ENCODE measurements at places on chromosomes 2 and 18. TPM values are rescaled to one million over a fixed set of nuclear protein-coding genes. Genes with fewer than 3 reads are reported as not detected.

DNA sequence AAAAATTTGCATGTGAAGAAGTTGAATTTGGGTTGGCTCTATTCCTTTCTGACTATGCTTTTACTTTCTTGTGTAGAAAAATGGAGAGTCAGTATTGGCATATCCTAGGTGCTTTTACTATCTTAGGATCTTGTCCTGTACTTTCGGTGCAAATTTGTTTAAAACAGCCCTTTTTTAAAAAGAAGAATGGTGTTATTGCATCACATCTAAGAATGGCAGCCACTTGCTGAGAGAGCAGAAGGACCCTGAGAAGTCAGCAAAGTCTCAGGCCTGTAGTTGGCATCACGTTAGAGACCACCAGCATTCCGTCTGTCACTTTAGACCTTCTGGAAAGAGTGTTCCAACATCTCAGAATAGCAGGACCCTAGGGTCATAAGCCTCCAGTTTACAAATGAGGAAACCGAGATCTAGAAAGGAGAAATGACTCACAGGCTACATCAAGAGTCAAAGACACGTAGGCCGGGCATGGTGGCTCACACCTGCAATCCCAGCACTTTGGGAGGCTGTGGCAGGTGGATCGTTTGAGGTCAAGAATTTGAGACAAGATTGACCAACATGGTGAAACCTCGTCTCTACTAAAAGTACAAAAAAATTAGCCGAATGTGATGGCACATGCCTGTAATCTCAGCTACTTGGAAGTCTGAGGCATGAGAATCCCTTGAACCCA lies 42.5 kb downstream of the SPATS2L start:
- H3K27ac ChIP-seq, result no peak overlapping the region
- H3K4me3 ChIP-seq, result no peak overlapping the region
- no peaks in the 10 kb centered on the region for H3K27me3 ChIP-seq
- no peaks in the 10 kb centered on the region for H3K36me3 ChIP-seq

Gene GNAL
- 0.67 TPM for total RNA-seq

- H3K27ac ChIP-seq, result no peak overlapping the region
- H3K4me1 ChIP-seq, result no peaks in the 10 kb centered on the region
- no peak overlapping the region for H3K4me3 ChIP-seq
- no peaks in the 10 kb centered on the region for H3K27me3 ChIP-seq
- H3K36me3 ChIP-seq, result no peaks in the 10 kb centered on the region
These were observed 37.7 kb upstream of the CNGA3 start for GRCh38 chr2:98308532-98308931.

- H3K27me3 ChIP-seq, result peaks cover 11% of the 10 kb centered on the region
- DNase-seq, result no peak
- H3K36me3 ChIP-seq, result no peaks in the 10 kb centered on the region
- H3K27ac ChIP-seq, result no peak overlapping the region
These were observed 2.9 kb downstream of the TBR1 start for GRCh38 chr2:161418715-161419637.

GRCh38 chr18:8930990-8931616 lies 171.4 kb upstream of the NDUFV2 start:
- no peak overlapping the region for H3K27ac ChIP-seq
- H3K4me1 ChIP-seq, result no peaks in the 10 kb centered on the region
- no peak overlapping the region for H3K4me3 ChIP-seq
- no peak for DNase-seq
- H3K36me3 ChIP-seq, result no peaks in the 10 kb centered on the region

Gene DPYSL5
- not detected for total RNA-seq

Gene MAP2
- not detected for total RNA-seq

DNA sequence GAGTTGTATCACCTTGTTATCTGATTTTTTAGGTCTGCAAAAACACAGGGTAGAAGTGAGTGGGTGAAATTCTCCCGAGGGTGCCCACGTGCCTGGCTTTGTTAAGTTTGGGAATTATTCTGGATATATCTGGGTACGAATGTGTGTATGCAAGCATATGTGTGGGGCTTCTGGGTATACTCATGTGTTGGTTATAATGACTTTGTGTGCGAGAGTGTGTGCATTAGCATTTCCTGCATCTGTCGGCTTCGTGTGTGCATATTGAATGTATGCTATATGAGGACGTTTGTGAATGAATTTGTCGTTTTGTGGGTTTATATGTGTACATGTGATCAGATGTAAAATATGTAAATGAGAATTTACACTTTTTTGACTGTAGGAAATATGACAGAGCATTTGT lies 13.8 kb upstream of the DNAJC27 start:
- no peaks in the 10 kb centered on the region for H3K27me3 ChIP-seq
- DNase-seq, result no peak
- H3K4me1 ChIP-seq, result no peaks in the 10 kb centered on the region
- H3K4me3 ChIP-seq, result no peak overlapping the region

- H3K4me3 ChIP-seq, result no peak overlapping the region
- no peaks in the 10 kb centered on the region for H3K36me3 ChIP-seq
- no peak overlapping the region for H3K27ac ChIP-seq
- H3K27me3 ChIP-seq, result no peaks in the 10 kb centered on the region
- DNase-seq, result no peak
These were observed 8.5 kb upstream of the NFATC1 start for GRCh38 chr18:79387214-79387613.

GRCh38 chr2:69946351-69947324 lies 14.8 kb downstream of the ASPRV1 start:
- no peaks in the 10 kb centered on the region for H3K27me3 ChIP-seq
- peaks cover 17% of the 10 kb centered on the region for H3K4me1 ChIP-seq
- DNase-seq, result no peak
- no peak overlapping the region for H3K4me3 ChIP-seq

- no peaks in the 10 kb centered on the region for H3K27me3 ChIP-seq
- no peaks in the 10 kb centered on the region for H3K36me3 ChIP-seq
- H3K4me1 ChIP-seq, result no peaks in the 10 kb centered on the region
- DNase-seq, result no peak
- H3K4me3 ChIP-seq, result no peak overlapping the region
- no peak overlapping the region for H3K27ac ChIP-seq
These were observed 82.8 kb downstream of the NRP2 start for GRCh38 chr2:205765151-205765550.

- H3K4me3 ChIP-seq, result no peak overlapping the region
- H3K36me3 ChIP-seq, result no peaks in the 10 kb centered on the region
- no peaks in the 10 kb centered on the region for H3K4me1 ChIP-seq
- H3K27me3 ChIP-seq, result no peaks in the 10 kb centered on the region
These were observed 38.4 kb downstream of the CAPN13 start for GRCh38 chr2:30768708-30769480.

DNA sequence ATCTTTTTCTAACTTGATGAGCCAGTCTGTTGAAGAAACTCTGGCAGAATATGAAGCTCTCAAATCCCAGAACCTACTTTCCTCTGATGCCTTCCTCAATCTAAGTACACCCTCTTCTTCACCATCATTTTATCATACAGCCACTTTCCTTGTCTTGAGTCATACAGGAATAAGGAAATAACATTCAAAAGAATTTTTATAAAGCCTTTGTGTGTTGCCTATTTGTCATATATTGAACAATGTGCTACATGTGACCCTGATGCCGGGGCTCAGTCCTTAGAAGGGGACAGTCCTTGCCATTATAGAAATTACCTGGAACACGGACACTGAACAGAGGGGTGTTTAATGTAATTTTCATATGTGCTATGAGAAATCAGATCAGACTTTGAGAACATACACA lies 27.4 kb downstream of the RAPGEF4 start:
- DNase-seq, result no peak
- H3K4me3 ChIP-seq, result no peak overlapping the region
- H3K27me3 ChIP-seq, result no peaks in the 10 kb centered on the region
- H3K4me1 ChIP-seq, result no peaks in the 10 kb centered on the region
- H3K27ac ChIP-seq, result no peak overlapping the region
- no peaks in the 10 kb centered on the region for H3K36me3 ChIP-seq

GRCh38 chr2:30757749-30758148 lies 49.5 kb downstream of the CAPN13 start:
- H3K4me3 ChIP-seq, result no peak overlapping the region
- H3K4me1 ChIP-seq, result no peaks in the 10 kb centered on the region
- no peaks in the 10 kb centered on the region for H3K27me3 ChIP-seq
- H3K27ac ChIP-seq, result no peak overlapping the region

- no peaks in the 10 kb centered on the region for H3K27me3 ChIP-seq
- no peaks in the 10 kb centered on the region for H3K4me1 ChIP-seq
- no peaks in the 10 kb centered on the region for H3K36me3 ChIP-seq
- H3K4me3 ChIP-seq, result no peak overlapping the region
- no peak overlapping the region for H3K27ac ChIP-seq
These were observed 57.8 kb upstream of the NEUROD1 start for GRCh38 chr2:181738074-181738473.

DNA sequence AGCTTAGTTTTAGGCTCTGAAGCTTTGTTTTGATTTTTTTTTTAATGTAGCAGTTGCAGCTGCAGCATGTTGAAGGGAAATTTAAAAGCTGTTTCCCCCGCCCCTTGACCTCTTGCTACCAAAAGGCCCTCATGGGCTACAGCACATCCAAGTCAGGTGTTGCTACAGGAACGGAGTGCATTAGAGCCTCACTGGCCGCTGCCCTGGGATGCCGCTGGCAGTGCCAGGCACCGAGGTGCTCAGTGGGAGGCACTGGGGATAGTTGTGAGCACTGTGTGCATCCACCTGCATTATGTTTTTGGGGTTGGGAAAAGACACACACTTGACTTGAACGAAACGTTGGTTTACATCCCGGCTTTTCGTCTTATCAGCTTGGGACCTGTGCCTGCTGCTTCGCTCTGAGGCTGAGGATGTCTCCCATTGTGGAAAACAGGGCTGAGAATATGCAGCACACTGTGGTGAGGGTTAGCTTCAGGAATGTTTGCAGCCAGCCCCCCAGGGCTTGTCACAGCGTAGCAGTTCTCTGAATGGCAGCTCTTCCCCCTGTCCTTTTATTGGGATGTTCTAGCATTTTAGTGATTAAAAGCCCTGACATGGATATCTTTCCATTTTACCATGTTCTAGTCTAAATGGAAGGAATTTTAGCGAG lies 24.1 kb downstream of the DCDC2C start:
- no peak overlapping the region for H3K4me3 ChIP-seq
- H3K27ac ChIP-seq, result no peak overlapping the region
- no peak for DNase-seq
- no peaks in the 10 kb centered on the region for H3K27me3 ChIP-seq

Gene NGEF
- total RNA-seq, result not detected

DNA sequence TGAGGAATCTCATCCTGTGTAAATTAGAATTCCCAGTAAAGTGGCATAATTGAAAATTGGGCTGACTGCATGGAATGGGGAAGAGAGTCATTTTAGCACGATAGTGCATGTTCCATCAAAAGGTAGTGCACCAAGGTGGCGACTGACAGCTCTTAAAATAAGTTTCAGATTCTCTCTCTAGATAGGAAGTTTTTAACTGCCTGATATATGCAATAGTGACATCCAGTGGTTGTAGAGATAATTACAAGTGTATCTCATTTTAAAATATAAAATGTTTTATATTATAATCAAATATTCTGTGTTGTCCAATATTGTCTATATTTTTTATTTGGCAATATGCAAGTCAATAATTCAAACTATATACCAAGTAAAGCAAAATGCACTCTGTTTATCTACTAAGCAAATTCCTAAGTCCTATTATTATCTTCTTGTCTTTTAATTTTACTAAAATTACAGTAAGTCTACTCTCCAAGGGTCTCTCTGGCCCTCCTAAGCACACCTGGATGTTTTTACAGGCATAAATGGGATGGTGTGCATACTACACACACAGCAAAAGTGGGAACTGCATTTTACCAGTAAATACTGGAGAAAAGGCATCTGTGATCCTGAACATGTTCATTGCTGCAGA lies 397.7 kb upstream of the HNRNPA3 start:
- H3K4me1 ChIP-seq, result peaks cover 7% of the 10 kb centered on the region
- no peaks in the 10 kb centered on the region for H3K36me3 ChIP-seq
- DNase-seq, result no peak
- no peak overlapping the region for H3K27ac ChIP-seq
- H3K27me3 ChIP-seq, result no peaks in the 10 kb centered on the region
- H3K4me3 ChIP-seq, result no peak overlapping the region
